ENCODE measurements at places on chromosomes 7 and 10. TPM values are rescaled to one million over a fixed set of nuclear protein-coding genes. Genes with fewer than 3 reads are reported as not detected.

The SRI gene
- 82.4 TPM for total RNA-seq

The TAS2R41 gene
- total RNA-seq: not detected

The GIMAP2 gene
- total RNA-seq: 2.1 TPM

The HNRNPH3 gene
- total RNA-seq: 12.4 TPM

The FAM149B1 gene
- total RNA-seq: 6.9 TPM

The LLCFC1 gene
- not detected for total RNA-seq

The PARD3 gene
- total RNA-seq: 34.7 TPM

The CABCOCO1 gene
- 0.65 TPM for total RNA-seq

The FKBP6 gene
- not detected for total RNA-seq

The SKAP2 gene
- total RNA-seq: 27.4 TPM

The PRSS1 gene
- total RNA-seq: 0.24 TPM

The TYSND1 gene
- total RNA-seq: 7.9 TPM

The GCC1 gene
- total RNA-seq: 17.8 TPM

The GAD2 gene
- not detected for total RNA-seq

The LEP gene
- not detected for total RNA-seq

The TET1 gene
- total RNA-seq: 2.7 TPM

The PNLIPRP1 gene
- not detected for total RNA-seq

The KAT6B gene
- 59.2 TPM for total RNA-seq

The CPXM2 gene
- total RNA-seq: 1.8 TPM

The IQUB gene
- 0.13 TPM for total RNA-seq

The PNLIPRP3 gene
- under 0.01 TPM for total RNA-seq

The PRKCQ gene
- 0.24 TPM for total RNA-seq

The TMEM106B gene
- total RNA-seq: 43.6 TPM

The KCNIP2 gene
- total RNA-seq: 3.6 TPM

The ZNF425 gene
- 1.6 TPM for total RNA-seq

The C7orf25 gene
- 4.5 TPM for total RNA-seq

The CYP51A1 gene
- total RNA-seq: 46.6 TPM

The EMX2 gene
- not detected for total RNA-seq

All from epithelial cell of alveolus of lung (primary cell).